ENCODE measurements at places on chromosomes 6 and 20.

GRCh38 chr6:29547573-29547972, 12.0 kb downstream of the UBD start:
- no peak for DNase-seq

DNA sequence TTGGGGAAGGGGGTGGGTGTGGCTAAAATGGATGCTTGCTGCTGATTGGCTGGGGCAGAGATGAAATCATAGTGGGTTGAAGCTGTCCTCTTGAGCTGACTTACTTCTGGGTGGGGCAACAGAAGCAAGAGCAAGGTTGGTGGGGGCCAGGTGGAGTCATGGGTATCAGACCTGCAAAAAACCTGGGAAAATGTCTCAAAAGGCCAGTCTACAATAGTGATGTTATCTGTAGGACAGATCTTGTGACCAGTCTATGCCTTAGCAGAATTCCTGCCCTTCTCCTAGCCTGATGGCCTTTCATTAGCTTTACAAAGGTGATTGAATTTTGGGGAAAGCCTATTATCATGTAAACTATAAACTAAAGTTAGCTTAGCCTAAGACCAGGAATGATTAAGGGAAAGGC, 945.7 kb downstream of the KIF16B start:
- DNase-seq, result no peak

GRCh38 chr6:6455272-6455671, 133.2 kb upstream of the LY86 start:
- no peak for DNase-seq

DNA sequence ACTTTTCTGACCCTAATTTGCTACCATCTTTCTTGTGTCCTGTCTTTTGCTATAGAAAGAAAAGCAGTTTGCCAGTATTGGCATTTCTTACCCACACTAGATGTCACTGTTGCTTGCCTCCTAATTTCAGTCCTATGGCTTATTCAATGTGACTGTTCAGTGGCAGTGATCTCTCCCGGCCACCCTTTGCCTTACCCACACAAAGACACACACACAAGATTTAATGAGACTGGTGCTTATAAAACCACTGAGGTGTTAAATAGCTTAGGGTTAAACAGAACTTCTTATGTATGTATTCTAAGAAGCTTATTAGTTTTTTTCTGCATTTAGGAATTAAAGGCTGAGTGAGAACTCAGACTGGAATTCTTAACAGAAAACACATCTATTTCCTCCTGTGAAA, 233.6 kb upstream of the ASCC3 start:
- peak; percentile 38 for DNase-seq

GRCh38 chr6:67210450-67210849, 1424.6 kb upstream of the ADGRB3 start:
- peak; percentile 60 for DNase-seq

- DNase-seq, result no peak
Observed at GRCh38 chr6:158567871-158568401, 8.0 kb downstream of the TMEM181 start.

GRCh38 chr6:4883298-4883697, 107.1 kb downstream of the CDYL start:
- no peak for DNase-seq

- no peak for DNase-seq
Observed at GRCh38 chr20:46423882-46424482, 17.6 kb upstream of the ELMO2 start.

DNA sequence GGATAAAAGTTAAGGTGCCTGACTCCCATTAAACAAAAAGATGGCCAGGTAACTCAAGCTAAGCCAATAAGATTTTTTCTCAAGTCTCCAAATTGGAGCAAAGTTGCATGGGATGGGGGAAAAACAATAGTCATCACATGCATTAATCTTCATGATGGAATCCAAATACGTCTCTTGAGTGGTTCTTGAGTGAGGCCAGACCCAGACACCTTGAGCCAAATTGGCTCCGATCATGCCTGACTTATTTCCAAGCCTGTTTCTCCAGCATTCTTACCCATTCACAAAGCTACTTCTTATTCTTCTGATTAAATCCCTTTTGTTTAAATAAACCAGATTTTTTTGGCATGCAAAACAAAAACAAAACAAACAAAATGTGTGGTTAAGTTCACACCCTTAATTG, 420.3 kb upstream of the NRSN1 start:
- DNase-seq, result no peak
